ENCODE measurements at places on chromosomes 16 and 17.

DNA sequence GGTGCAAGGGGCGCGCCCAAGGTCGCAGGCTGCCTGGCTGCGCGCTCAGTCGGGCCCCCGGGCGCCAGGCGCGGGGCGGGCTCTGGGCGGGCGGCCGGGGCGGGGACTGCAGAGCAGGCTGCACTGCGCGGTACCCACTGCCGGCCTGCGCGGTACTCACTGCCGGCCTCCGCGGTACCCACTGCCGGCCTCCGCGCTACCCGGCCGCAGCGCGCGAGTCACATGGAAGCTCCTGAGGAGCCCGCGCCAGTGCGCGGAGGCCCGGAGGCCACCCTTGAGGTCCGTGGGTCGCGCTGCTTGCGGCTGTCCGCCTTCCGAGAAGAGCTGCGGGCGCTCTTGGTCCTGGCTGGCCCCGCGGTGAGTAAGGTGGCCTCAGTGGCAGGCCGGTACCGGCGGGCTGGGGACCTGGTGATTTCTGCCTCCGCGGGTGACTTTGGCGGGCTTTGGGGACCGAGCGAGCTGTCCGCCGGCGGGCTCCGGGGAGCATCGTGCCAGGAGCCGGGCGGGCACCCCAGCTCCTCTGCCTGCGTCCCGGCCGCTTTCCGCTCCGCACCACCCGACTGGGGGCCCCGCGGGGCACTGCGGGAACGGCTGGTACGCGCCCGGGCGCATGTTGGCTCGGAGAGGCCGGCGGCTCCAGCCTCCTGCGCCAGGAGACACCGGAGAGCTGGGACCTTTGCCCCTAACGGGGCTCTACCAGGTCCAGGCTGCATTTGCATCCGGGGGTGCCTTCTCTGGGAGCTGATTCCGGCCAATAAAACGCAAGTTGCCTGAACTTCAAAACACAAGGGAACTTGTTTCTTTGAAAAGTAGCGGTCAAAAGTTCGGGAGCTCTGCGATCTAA, at the start of gene SLC47A1:
TSS of gene SLC47A1 (plus strand) at position 137 of the 844 bp plus-strand sequence. CDS start at position 223, 86 bp downstream.
- peak; percentile 77 for ATAC-seq

DNA sequence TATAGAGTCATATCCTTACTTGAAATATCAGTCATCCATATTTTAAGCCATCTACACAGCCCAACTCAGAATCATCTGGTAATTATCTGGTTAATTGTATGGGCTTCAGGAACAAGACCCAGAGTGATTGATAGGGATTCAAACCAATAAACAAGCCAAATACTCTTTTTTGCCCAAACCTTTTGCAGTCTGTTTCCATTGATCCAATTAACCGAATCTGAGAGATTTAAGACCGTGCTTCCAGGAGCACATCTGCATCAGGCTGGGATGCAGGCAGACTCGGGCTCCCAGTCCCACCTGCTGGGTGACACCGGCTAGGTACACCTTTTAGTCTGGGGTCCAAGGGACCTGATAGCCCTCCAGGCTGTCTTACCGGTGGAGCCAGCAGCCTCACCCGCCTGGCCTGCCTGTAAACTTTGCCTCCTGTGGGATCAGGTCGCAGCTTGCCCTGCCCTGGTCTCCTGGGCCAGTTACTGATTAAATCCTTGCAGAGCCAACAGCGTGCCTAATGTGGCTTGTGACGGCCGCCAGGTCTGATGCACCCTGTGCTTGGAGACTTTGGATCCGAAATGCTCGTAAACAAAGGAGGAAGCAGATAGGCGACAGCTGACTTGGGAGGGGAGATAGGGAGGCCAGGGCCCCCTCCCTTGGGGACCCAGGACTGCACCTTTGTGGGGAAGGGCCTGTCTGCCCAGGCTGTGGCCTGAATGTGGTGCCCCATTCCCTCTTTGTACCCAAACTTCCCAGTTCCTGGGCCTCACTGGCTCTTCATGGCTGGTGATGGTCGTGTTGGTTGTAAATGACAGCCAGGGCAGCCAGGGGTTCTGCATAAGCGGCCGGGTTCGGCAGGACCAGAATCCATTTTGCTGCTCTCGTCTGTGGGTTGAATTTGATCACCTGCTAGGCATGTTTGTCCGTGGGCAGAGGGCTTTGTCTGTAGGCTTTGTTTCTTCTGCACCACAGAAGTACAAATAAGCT, 3.8 kb downstream of the CMIP start:
- ATAC-seq = no peak

DNA sequence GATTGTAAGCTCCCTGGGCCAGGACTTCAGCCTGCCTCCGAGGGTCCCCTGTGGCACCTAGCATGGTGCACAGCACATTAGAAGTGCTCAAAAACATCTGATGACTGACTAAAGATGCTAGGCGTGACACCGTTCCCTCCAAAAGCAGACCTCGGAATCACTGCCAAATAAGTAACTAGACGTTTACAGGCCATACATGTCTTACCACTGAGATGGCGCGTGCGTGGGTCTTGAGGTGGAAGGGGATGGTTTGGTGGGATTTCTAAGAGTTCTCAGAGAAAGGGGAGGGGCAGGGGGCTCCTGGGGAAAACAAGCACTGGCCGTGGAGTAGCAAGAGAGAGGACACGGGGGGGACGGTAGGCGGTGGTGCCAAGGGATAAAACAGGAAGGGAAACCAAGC, 12.4 kb downstream of the MPO start:
- ATAC-seq = no peak

DNA sequence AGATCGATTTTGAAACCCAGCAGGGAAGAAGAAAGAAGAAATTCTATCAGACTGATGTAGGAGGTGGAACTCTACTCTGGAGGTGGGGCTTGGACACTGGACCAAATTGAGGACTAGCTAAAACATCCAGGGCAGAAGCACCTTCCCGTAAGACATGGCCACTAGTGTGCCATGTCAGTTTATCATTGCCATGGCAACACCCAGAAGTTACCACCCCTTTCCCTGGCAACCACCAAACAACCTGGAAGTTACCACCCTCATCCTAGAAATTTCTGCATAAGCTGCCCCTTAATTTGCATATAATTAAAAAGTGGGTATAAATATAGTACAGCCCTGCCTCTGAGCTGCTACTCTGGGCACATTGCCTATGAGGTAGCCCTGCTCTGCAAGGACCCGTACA, 66.7 kb downstream of the NACA2 start:
- ATAC-seq = no peak

GRCh38 chr16:12025472-12025871, 48.9 kb downstream of the SNX29 start:
- ATAC-seq = no peak
